B cell (primary cell): ENCODE measurements at places on chromosomes 1 and 21. TPM values are rescaled to one million over a fixed set of nuclear protein-coding genes. Genes with fewer than 3 reads are reported as not detected.
A peak's percentile ranks its signal among the peaks of the same experiment; 100 is the strongest.

DNA sequence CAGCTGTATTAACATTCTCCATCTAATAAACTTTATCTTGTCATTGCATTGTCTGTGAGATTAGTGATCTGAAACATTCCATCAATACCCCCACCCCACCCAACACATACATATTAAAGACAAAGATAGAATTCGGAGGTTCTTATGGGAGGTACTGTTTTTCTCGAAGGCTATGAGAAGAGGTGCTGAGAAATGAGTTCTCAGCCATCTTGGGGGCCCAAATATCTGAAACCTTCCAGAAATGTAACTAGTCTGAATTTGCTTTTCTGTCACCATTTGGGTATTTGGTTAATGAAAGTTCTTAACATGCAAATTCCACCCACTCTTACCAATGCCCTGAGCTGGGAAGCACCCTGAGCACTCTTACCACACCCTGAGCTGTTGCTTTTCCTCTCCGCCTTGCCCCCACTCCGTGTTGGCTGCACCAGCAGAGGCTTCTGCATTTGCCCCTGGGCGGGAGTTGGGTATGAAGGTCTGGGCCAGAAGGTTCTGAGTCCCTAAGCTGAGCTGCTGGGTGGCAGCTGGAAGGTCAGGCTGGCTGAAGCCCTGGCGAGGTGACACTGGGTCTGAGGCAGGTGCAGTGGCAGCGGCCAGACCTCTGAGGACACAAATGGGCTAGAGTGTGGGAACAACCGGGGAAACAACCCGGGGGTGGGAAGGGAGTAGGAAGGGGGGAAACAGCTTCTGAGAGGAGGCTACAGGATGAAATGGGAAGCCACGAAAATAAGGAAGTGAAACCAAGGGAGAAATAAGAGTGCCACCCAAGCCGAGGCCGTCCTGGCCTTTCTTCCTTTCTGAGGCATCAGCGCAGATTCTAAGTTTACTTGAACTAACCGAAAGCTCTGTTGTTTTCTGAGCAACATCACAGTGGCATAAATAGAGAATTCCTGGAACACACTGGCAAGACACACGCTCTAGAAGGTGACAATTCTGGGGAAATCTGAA, 26.3 kb upstream of the IER5 start:
- H3K4me1 ChIP-seq, result peaks cover 19% of the 10 kb centered on the region
- peak overlapping the region; percentile 76 for H3K27ac ChIP-seq
- H3K27me3 ChIP-seq, result no peaks in the 10 kb centered on the region
- peak overlapping the region; percentile 42 for H3K4me3 ChIP-seq
- DNase-seq, result peak; percentile 75

DNA sequence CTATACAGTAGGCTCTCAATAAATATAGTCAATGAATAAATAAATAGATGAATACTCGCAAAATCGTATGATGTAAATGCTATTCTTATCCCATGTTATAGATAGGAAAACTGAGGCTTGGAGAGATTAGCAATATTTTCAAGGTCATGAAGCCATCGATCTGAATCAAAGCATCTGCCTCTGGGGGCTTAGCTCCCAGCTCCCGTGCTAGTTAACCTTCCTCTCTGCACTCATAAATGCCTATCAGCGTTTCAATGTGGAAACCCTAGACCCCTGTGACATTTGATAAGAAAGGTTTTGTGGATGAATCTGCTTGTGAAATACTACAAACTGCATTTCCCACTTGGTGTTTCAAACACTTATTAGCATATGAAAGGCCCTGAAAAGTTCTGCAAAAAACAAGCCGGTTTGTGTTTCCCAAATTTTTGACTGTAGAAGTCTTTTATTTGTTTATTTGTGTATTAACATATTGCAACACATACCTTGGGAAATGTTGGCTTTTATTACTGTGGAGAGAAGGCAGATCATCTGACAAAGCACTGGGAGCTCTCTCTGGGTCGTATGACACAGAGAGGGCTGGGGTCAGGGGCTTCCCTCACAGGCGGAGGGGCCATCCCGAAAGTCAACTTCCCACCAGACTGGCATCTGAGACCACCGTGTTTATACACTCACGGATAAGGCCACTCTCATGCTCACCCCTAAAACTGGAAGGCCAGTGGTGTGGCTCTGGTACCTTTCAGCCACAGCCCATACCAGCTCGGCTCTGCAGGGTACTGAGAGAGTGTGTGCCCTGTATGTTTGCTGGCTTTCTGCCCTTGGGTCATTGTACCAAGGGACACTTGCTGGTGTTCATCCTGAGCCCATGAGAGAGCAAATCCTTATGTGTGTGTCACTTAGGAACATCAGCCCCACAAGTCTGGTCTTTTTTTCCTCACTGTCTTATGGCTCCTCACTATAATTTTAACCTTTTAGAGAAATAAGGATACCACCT, 993 bp upstream of the PROK1 start:
- no peak overlapping the region for H3K27ac ChIP-seq
- no peak overlapping the region for H3K4me3 ChIP-seq
- H3K36me3 ChIP-seq, result no peaks in the 10 kb centered on the region
- no peaks in the 10 kb centered on the region for H3K27me3 ChIP-seq
- no peaks in the 10 kb centered on the region for H3K4me1 ChIP-seq
- no peak for DNase-seq

GRCh38 chr1:164614316-164614715, 55.3 kb downstream of the PBX1 start:
- no peaks in the 10 kb centered on the region for H3K27me3 ChIP-seq
- H3K36me3 ChIP-seq, result no peaks in the 10 kb centered on the region
- no peak for DNase-seq
- H3K27ac ChIP-seq, result no peak overlapping the region

DNA sequence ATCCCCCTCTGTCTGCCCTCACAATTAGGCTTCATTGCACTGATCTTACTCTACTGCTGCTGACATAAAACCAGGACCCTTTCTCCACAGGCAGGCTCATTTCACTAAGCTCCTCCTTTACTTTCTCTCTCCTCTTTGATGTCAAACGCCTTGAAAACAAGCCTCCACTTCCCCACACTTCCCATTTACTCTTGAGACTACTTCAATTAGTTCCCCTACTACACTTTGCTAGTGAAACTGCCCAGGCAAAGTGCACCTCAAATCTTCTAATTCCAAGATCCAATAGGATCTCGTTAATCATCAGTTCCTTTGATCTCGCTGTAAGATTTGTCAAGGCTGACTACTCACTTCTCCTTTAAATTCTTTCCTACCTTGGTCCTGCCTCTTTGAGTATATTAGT, 5.9 kb upstream of the CDC20 start:
- no peak overlapping the region for H3K27ac ChIP-seq
- no peaks in the 10 kb centered on the region for H3K27me3 ChIP-seq
- H3K4me3 ChIP-seq, result no peak overlapping the region
- DNase-seq, result no peak
- H3K4me1 ChIP-seq, result peaks cover 8% of the 10 kb centered on the region

- H3K4me1 ChIP-seq, result no peaks in the 10 kb centered on the region
- peaks cover 7% of the 10 kb centered on the region for H3K36me3 ChIP-seq
- no peaks in the 10 kb centered on the region for H3K27me3 ChIP-seq
These were observed 20.5 kb downstream of the TEX38 start for GRCh38 chr1:46691997-46692790.

DNA sequence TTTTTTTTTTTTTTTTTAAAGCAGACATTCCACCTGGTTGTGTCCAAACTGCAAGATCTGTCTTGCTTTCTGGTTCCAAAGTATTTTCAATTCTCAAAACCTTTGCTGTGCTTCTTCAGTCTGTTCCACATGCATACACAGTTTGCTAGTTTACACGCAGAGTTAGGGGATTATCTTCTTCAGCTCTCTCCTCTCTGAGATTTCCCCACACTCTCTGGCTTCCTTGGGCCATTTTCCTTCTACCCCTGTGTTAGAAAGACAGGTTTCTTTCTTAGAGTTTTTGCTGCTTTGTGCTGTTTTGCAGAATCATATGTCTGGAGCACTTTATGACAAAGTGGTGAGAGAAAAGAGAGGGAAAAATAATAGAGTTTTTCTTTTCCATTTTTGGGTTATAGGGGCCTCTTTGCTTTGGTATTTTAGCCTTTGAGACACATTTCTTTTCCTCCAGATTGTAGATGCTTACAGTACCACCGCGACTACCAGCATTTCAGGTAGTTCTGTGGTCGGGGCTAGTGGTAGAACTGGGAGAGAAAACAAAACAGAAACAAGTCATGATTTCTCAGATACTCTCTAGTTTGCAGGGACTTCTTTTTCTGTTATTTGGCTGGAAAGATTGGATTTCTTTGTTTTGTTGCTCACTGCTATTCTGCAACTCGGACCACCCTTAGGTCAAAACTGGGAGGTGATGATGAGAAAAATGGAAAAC, 66.3 kb downstream of the RABGAP1L start:
- peaks cover 23% of the 10 kb centered on the region for H3K4me1 ChIP-seq
- H3K27me3 ChIP-seq, result no peaks in the 10 kb centered on the region
- no peak overlapping the region for H3K27ac ChIP-seq
- no peak overlapping the region for H3K4me3 ChIP-seq
- peaks cover 19% of the 10 kb centered on the region for H3K36me3 ChIP-seq

DNA sequence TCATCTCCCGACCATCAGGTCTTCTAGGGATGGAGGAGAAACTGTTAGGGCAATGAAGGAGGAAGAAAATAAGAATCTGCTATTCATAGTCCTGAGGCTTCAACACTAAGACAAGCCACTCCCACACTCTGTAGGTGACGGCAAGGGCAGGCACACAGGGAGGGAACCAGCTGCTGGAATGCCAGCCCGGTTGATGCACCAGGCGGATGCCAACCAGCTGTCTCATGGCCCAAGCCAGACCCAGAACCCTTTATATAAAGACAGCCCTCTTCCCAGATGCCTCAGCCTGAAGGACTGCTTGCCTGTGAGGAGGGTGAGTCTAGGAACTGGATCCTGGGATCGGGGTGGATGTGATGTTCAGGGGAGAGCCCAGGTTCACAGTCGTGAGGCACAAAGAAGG, at the start of gene KPRP:
TSS of gene KPRP (plus strand) at position 279 of the 400 bp plus-strand sequence. CDS start 1,564 bp downstream, outside the sequence.
- no peak within 1 kb of the TSS for H3K27ac ChIP-seq
- DNase-seq, result no peak
- no peaks in the 10 kb centered on the region for H3K4me1 ChIP-seq
- H3K27me3 ChIP-seq, result no peaks in the 10 kb centered on the region

GRCh38 chr1:41108696-41109275, 87.3 kb upstream of the SLFNL1 start:
- H3K4me3 ChIP-seq, result no peak overlapping the region
- peaks cover 4% of the 10 kb centered on the region for H3K36me3 ChIP-seq
- peaks cover 11% of the 10 kb centered on the region for H3K4me1 ChIP-seq
- H3K27ac ChIP-seq, result no peak overlapping the region

GRCh38 chr1:234542211-234542850, 63.4 kb upstream of the TARBP1 start:
- H3K4me3 ChIP-seq, result no peak overlapping the region
- no peak overlapping the region for H3K27ac ChIP-seq
- no peaks in the 10 kb centered on the region for H3K36me3 ChIP-seq
- H3K4me1 ChIP-seq, result peaks cover 8% of the 10 kb centered on the region
- no peak for DNase-seq
- peaks cover 5% of the 10 kb centered on the region for H3K27me3 ChIP-seq

DNA sequence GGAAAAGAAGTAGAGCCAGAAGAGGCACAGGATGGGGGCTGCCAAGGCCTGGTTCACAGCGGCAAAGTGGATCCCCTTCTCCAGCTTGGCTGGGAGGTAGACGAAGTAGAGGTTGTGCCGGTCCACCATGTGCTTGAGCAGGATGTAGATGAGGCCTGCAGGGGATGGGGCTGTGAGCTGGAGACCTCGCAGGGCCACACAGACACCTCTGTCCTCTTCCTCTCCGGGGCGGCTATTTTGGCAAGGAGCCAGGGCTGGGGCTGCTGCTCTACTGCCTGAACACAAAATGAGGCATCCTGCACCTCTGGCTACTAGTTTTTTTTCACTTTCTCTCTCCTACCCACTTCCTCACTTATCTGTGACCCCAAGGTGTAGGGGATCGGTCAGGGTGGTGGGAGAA, 32.3 kb downstream of the TMEM63A start:
- H3K36me3 ChIP-seq, result peaks cover 55% of the 10 kb centered on the region
- H3K27ac ChIP-seq, result peak overlapping the region; percentile 68
- H3K4me1 ChIP-seq, result peaks cover 74% of the 10 kb centered on the region
- H3K4me3 ChIP-seq, result no peak overlapping the region

GRCh38 chr1:218456444-218456843, 111.3 kb downstream of the TGFB2 start:
- H3K27me3 ChIP-seq, result no peaks in the 10 kb centered on the region
- DNase-seq, result peak; percentile 48
- H3K4me3 ChIP-seq, result no peak overlapping the region
- no peaks in the 10 kb centered on the region for H3K36me3 ChIP-seq
- no peak overlapping the region for H3K27ac ChIP-seq
- peaks cover 3% of the 10 kb centered on the region for H3K4me1 ChIP-seq

- H3K27ac ChIP-seq, result no peak overlapping the region
- H3K4me1 ChIP-seq, result no peaks in the 10 kb centered on the region
- no peak for DNase-seq
- H3K36me3 ChIP-seq, result no peaks in the 10 kb centered on the region
- H3K27me3 ChIP-seq, result peaks cover 16% of the 10 kb centered on the region
These were observed 7.0 kb upstream of the KISS1 start for GRCh38 chr1:204203206-204203767.

- DNase-seq, result no peak
- H3K4me1 ChIP-seq, result no peaks in the 10 kb centered on the region
- H3K4me3 ChIP-seq, result no peak overlapping the region
- peaks cover 2% of the 10 kb centered on the region for H3K36me3 ChIP-seq
These were observed 216.4 kb downstream of the VAV3 start for GRCh38 chr1:107748531-107748930.

DNA sequence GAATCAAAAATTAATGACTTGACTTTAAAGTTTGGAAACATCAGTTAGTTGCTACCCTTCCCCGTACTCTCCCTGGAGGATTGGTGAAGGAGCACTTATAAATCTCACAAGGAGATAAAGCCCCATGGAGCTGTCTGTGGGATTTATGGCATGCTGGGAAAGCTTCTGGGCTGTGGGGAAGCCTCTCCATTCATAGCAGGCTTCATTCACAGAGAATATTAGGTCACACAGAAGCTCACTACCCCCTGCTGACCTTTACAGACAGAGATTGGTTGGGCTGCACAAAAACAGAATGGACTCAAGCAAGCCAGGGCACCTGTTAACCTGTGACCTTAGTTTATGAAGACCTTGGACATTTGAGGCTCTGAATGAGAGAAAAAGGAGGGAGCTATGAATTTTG, 32.1 kb downstream of the RGL1 start:
- H3K27me3 ChIP-seq, result no peaks in the 10 kb centered on the region
- H3K27ac ChIP-seq, result no peak overlapping the region
- DNase-seq, result no peak
- no peaks in the 10 kb centered on the region for H3K36me3 ChIP-seq

GRCh38 chr21:45074818-45075595, 627 bp downstream of the ADARB1 start:
- H3K4me1 ChIP-seq, result peaks cover 48% of the 10 kb centered on the region
- no peaks in the 10 kb centered on the region for H3K27me3 ChIP-seq
- DNase-seq, result peak; percentile 54
- H3K27ac ChIP-seq, result peak overlapping the region; percentile 36
- H3K36me3 ChIP-seq, result no peaks in the 10 kb centered on the region
- peak overlapping the region; percentile 78 for H3K4me3 ChIP-seq

KIRREL1 gene
- total RNA-seq, result not detected in 2 replicates

E2F2 gene
- total RNA-seq, result 1.2 and 3.2 TPM in 2 replicates

CD34 gene
- total RNA-seq, result 0.05 TPM in 1 of 2 replicates, not detected in the other
